ENCODE measurements at places on chromosomes 3 and 15.

- no peak for DNase-seq
Measured at GRCh38 chr3:108114423-108115065, 23.7 kb upstream of the CD47 start.

- no peak for DNase-seq
Measured at GRCh38 chr15:66840615-66841390, 138.8 kb downstream of the SMAD6 start.

GRCh38 chr3:31695280-31696008, 162.7 kb downstream of the STT3B start:
- no peak for DNase-seq

DNA sequence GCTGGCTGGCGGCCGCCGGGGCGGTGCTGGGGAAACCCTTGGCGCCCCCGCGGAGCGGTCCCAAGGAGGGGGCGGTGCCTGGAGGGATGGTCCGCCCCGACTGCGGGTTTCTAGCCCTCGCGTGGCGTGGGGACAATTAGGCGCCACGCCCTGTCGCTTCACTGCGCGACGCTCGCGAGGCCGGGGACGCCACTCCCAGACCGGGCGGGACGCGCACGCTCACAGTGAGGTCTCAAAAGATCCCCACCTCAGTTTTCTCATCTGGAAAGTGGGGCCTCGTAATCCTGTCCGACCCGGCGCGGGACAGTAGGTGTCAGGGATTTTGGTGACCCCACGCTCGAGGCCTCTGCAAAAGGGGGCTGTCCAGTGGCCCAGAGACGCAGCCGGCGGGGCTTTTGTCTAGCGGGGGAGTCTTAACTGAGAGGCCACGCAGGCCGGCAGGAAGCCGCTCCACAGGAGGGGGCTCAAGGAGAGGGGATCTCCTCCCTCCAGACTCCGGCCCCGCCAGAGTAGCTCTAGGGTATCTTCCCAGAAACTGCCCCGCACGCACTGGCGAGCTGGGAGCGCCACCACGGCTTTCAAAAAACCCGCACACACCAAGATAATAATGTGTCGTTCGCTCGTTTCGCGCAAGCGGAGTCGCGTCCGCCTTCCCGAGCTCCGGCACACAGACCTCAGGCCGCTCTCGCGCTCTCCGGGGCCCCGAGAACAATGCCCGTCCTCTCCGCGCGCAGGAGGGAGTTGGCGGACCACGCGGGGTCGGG, 710 bp upstream of the CLK3 start:
- DNase-seq = peak; percentile 93

DNA sequence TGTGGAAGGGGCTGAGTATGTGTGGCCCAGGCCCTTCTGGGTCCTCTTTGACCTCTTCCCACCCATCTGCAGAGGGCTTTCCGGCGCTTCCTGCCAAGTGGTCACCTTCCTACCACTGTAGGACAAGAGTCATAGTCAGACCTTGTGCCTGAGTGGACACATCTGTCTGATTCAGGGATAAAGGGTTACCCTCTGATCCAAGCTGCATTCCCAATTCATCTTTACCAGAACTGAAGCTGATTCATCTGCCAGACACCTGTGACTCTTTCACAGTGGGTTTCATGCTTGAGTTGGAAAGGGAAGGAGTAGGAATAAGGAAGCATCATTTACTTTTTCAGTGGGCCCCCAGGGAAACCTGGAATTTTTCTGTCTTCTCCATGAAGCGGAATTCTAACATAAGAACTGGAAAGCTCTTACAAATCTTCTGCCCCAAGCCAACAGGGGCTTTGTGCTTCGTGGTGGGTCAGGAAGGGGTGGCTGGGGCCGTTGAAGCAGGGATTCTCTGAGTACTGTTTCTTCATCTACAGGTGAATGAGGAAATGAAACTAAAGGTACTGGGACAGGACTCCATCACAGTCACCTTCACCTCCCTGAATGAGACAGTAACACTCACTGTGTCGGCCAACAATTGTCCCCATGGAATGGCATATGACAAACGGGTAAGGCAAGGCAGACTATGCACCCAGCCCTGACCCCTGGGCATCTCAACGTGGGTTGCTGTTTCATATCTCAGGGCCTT, 46.4 kb downstream of the C3orf20 start:
- DNase-seq = no peak

DNA sequence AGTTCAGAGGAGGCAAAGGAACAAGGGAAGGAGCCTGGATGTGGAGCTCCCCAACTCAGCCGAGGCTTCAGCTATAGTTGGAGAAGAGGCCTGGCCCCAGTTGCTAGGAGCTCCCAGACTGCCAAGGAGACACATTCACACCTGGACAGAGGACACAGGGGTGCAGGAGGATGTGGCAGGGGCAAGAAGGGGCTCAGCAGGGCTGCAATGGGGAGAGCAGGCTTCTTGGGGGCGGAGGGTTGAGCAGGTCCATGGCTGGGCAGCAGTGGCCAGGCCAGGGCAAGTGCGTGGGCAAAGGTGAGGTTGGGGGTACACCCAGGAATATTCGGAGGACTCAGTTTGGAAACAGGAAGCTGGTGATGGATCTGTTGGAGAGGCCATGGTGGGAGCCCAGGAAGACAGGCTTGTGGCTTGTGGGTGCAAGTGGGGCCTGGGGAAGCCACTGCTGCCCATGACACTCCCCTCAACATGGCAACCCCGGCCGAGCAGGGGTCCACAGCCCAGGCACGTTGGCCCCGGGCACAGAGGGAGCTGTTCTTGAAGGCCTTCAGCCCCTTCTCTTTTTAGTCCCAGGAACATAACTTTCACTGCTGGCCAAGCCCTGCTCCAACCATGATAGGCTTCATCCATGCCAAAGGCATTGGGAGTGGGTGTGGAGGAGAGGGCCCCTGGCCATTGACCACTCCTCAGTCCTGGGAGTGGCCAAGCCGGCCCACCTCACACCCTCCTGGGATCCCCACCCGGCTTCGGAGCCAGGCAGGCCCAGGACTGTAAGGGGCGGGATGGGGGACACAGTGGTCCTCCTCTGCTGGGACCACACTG, 33.3 kb downstream of the TSPAN3 start:
- DNase-seq = no peak

- no peak for DNase-seq
Measured at GRCh38 chr3:97694876-97695275, 69.7 kb upstream of the ARL6 start.

GRCh38 chr3:49497606-49498005, 27.5 kb downstream of the DAG1 start:
- DNase-seq = no peak

DNA sequence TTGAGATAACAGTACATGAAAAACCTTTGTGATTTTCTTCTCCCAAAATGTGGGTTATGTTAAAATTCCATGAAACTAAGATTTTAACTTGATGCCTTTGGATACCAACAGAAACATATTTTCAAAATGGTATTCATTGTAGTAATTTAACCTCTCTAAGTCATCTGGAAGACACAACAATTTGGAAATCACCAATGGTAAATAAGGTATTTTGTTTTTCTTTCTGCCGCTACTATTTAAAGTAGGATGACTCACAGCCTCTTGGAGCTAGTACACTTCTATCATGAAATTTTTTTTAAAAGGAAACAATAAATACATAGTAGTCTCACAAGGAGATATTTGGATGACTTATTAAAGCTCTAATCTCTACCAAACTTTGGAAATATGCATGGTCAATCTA, 291.6 kb upstream of the VEPH1 start:
- no peak for DNase-seq

GRCh38 chr15:69637818-69638217, 185.2 kb downstream of the RPLP1 start:
- DNase-seq = no peak

DNA sequence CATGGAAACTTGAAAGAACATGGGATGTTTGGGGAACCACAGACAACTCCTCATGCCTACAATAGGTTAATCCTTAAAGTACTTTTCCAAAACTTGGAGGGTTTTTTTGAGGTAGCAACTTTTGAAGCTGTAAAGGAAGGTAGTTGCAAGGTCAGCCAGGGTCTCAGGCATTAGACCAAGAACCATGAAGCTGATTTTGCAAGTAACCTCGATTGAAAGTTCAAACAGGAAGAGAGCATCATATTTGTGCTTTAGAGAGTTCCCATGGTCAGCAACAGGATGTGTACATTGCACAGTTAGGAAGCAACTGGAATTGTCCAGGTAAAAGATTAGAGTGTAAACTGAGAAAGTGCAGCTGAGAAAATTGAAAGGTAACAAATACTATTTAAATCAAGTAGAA, 199.8 kb upstream of the NR2F2 start:
- no peak for DNase-seq

- DNase-seq = no peak
Measured at GRCh38 chr3:138344754-138345153, 3.6 kb upstream of the MRAS start.

DNA sequence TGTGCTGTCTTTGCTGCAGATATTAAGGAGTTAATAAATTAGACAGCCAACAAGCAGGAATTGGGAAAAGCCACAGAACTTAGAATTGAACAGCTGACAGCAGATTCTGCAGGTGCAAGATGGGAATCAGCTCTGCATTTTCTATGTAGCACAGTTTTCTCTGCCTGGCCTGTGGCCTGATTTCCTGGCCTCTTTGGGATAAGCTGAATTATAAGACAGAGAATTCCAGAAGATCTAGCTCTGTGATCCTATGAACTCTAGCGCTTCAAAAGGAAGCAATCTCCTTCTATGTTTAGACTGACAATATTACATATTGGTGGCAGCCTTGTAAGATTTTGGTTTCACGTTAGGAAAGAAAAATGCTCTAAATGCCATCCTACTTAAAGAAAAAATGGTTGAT, 24.0 kb upstream of the SOX2 start:
- no peak for DNase-seq

DNA sequence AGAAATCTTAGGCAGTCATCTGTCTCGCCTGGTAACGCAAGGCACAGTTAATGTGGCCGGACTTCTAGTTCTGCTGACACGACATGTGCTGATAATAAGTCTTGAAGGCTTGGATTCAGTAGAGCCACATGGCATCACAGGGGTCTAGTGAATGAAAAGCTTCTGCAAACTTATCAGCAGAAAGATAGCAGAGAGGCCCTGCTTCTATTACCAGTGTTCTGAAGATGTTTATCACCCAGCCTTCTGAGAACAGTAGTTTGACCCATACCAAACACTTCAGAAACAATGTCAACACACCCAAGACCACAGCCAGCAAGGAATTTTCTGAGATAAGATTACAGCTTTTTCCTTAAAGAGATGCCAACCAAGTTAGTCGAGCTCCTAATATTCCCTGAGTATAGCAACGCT, 102.7 kb upstream of the UMPS start:
- DNase-seq = no peak

DNA sequence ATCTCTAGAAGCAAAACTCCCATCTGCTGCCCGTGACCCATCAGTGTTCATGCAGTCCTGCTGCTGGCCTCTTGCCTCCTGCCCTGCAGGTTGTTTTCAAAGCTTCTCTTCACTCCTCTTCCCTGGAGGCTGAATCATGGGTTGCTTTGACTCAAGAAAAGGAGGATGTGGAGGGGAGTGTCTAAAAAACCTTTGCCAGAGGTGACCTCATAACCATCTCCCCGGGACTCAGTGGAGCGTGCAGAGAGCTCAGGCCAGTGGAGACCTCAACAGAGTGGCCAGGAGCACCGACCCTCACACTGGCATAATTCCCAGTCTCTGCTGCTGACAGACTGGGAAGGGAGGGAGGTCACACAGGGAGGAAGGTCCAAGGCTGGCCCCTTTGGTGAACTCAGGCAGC, 60.9 kb upstream of the ITGA11 start:
- DNase-seq = no peak

DNA sequence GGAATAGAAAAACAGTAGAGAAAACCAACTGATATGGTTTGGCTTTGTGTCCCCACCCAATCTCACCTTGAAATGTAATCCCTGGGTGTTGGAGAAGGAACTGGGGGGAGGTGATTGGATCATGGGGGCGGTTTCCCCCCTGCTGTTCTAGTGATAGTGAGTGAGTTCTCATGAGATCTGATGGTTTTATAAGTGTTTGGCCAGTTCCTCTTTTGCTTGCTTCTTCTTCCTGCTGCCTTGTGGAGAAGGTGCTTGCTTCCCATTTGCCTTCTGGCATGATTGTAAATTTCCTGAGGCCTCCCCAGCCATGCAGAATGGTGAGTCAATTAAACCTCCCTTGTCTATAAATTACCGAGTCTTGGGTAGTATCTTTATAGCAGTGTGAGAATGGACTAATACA, 48.4 kb downstream of the EOMES start:
- DNase-seq = no peak

DNA sequence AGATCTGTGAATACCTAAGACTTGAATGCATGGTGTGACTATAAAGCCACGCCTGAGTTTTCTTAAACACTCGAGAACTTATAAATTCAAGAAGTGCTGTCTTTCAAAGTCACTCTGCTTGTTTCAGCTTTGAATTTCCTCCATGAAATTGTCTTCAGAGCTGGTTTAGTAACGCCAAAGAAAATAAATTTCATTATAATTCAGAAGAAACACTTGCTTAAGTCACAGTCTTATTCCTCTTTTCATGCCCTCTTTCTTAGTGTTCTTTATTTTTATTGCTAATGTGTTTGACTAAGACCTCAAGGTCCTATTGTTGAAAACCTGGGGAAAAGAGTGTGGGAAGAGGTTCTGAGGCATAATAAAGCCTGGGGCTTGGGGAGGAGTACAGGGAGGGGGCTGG, 3.3 kb upstream of the RCN2 start:
- DNase-seq = no peak

- no peak for DNase-seq
Measured at GRCh38 chr15:36577082-36577481, 2.3 kb upstream of the CDIN1 start.

GRCh38 chr3:15707779-15708178, 90.0 kb downstream of the ANKRD28 start:
- no peak for DNase-seq

DNA sequence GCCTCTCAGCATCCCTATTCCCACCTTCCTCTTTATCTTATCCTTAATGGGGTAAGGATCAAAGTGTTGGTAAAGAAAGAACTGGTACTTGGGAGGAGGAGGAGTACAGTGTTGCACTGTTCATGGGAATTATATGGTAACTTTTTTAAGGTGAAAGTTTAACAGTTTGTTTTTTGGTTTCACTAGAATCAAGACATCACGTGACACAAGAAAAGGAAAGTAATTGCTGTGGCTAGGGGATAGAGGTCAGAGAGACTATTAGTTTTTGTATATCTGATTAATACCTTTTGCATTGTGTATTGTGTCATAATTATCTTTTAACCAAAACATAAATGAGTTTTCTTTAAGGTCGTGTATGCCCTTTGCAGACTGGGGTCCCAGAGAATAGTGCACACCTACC, 23.5 kb upstream of the SLC24A5 start:
- DNase-seq = no peak

DNA sequence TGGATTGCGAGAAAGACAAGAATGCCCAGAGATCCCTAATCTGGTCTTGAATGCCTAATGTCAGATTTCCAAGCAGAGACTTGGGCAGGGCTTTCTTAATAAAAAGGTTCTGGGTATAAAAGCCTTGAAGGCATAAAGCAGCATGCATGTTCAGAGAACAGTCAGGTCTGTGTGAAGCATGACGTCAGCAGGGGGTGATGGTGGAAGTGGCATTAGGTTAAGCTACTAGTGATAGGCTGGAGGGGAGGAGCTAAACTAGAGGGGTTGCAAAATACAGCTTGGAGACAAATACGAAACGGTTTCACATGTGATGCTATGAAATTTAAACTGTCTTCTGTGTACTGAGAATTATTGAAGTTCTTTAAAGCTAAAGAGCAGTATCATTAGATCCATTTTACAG, 125.6 kb downstream of the VPS8 start:
- DNase-seq = no peak
